Iris pigment epithelial cell (primary cell): ENCODE measurements at places on chromosomes 11 and 22.

DNA sequence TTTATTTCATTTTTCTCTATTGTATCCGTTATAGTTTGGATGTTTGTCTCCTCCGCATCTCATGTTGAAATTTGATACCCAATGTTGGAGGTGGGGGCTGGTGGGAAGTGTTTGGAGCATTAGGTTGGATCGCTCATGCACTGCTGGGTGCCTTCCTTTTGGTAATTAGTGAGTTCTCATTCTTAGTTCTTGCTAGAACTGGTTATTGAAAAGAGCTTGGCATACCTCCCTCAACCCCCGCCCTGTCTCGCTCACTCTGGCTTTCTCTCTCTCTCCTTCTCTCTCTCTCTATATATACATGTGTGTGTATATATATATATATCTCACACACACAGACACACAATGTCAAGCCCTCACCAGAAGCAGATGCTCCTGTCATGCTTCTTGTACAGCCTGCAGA, 978.7 kb downstream of the DLG2 start:
- no peak for DNase-seq

DNA sequence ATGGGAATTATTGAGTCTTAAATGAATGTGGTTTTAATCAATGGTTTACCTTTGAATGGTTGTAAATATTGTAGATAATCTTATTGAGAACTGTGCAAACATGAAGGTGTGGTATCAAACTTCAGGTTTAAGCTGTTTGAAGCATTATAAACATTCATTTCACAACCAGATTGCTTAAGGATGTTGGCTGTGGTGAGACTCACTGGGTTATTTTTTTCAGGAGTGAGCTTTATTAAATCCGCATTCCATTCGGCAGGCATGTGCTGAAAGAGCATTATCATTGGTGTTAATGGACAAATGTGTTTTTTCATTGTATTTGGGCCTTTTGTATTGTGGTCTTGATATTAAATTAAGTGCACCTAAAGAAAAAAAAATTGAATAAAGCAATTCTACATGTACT, 9.7 kb downstream of the MMP3 start:
- DNase-seq = peak; percentile 42

- DNase-seq = peak; percentile 60
Observed at GRCh38 chr11:32006799-32007388, 84.0 kb upstream of the RCN1 start.

- DNase-seq = no peak
Observed at GRCh38 chr11:128779036-128779435, 85.2 kb downstream of the FLI1 start.

GRCh38 chr11:34536056-34536455, 22.5 kb upstream of the ELF5 start:
- DNase-seq = no peak
